ENCODE measurements at places on chromosomes 11 and 22. TPM values are rescaled to one million over a fixed set of nuclear protein-coding genes. Genes with fewer than 3 reads are reported as not detected.

Gene MOGAT2
- total RNA-seq, result not detected

Gene OTOG
- total RNA-seq, result not detected

DNA sequence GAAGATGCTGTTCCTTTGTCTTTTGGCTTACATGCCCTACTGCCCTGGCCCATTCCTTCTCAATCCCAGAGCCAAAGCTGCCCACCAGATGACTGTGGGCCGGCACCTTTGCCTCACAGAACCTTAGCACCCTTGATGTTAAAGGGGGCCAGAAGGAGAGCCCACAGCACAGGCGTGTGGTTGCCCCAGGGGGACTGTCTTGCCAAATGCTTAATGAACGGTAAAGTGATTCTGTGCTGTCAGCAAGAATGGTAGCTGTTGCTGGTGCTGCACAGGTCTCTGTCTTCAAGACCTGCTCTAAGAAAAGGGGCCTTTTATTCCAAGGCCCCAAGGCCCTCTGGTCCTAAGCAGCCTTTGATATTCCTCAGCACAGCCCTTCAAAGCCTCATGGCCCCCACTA, 113.3 kb downstream of the MORC2 start:
- no peak for DNase-seq

DNA sequence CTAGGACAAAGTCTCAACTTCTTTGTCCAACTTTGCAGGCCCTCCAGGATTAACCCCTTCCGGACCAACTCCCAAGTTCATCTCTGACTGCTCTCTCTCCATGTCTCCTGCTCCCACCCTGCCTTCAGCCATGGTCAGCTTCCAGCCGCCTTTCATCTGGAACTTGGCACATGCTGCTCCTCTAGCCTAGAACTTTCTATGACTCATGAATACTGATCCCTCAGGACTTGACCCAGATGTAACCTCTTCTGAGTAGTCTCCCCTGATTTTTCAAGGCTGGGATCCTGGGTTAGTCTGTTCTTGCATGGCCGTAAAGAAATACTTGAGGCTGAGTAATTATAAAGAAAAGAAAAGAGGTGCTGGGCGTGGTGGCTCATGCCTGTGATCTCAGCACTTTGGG, 5.2 kb upstream of the SLC15A3 start:
- DNase-seq, result no peak

GRCh38 chr11:64352995-64353714, 5.8 kb upstream of the RPS6KA4 start:
- no peak for DNase-seq

GRCh38 chr22:19929586-19930550, 11.7 kb upstream of the COMT start:
- no peak for DNase-seq

DNA sequence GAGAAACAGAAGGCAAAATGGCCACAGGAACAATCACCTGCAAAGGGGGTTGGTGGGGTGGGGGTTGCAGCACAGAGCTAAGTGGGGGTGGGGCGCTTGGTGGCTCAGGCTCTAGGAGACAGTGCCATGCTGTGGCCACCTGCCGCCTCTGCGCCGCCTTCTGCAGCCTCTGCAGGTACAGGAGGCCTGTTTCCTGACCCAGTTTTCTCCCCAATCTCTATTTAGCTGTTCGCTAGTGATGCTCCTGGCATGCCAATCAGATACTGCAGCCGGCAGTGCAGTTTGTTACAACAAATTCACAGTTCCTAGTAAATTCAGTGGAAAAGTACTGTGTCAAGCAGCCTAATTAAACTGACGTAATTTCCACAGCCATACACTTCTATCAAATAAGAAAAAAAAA, 106.4 kb downstream of the SERGEF start:
- no peak for DNase-seq

- no peak for DNase-seq
Measured at GRCh38 chr22:42511401-42511891, 8.2 kb downstream of the RRP7A start.

Gene F2
- total RNA-seq, result not detected

Gene TIGD3
- total RNA-seq, result 1.3 TPM

DNA sequence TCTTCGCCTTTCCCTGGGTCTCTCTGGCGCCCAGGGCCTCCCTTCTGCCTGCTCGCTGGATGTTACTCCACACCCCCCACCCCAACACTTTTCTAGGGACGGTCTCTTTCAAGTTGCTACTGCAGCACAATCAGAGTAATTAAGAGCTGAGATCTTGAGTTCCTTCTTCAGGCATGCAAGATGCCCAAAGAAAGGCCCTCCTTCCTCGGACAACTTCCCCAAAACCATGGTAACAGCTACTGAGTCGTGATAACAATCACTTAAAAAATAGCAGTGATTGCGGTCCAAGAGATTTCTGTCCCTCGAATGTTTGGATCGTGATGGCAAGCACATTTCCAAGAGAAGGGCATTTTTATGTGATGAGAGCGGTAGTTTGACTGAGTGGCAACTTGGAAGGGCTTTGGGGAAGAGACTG, 638 bp upstream of the TENM4 start:
- no peak for DNase-seq

Gene MGAT3
- 0.38 TPM for total RNA-seq

DNA sequence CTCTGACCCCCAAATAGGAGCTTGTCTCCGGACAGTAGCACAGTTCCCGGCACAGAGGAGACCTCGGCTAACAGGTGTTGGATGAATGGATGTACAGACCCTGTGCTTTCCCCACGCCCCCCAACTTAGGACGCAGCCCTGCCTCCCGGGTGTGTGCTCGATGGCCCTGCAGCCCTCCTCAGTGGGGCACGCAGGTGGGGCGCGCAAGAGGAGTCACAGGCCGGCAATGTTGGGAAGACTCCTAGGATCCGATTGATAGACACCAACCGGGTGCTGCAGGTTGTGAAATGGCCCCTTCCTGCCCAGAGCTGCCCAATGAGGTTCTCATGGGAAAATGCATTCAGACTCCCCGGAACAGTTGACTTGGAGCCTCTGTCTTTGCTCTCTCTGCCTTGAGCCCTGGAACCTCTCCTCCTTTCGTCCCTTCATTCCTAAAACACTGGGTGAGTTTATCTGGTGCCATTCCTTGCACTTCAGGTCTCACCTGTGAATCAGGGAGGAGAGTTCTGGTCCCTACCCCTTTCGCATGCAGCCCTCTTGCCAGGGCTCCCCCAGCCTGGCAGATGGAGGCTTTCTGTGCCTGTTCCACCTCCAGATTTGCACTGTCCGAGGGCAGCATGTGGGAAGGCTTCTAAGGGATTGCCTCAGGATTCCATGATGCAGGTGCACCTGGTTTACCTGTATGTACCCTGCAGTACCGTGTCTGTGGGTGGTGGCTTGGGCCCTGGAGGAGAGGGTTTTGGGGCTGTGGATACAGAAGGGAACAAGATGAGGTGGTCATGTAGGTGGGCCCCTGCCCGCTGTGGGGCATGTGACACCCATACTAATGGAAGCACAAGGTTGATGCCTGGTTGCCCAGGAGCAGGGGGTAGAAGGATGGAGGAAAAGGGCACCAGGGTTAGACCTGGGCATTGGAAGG, 1.2 kb downstream of the MICALL1 start:
- DNase-seq, result no peak

DNA sequence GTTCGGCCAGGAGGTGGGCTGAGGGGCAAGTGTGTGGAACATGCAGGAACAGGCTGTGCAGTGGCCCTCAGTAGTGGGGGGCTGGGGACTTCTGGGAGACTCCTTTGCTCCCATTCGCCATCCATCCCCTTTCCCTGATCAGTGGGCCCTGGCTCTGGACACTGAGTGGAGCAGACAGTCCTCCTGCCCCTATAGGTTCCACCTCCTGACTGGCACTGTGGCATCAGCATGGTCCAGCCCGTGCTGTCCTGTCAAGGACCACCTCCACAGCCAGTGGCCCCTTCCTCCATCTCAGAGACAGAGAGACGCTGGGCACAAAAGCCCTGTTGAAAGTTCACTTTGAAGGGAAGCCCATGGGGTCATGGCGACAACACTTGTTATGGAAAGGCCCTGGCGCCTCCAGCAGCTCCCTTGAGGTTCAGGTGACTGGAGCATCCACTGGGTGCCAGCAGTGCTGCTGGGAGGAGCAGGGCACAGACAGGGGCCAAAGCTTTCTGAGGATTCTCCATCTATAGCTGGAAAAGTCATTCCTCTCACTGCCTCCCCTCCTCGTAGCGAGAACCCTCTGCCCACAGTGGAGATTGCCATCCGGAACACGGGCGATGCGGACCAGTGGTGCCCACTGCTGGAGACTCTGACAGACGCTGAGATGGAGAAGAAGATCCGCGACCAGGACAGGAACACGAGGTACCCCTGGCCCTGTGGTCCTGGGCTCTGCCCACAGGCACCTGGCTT, 5.6 kb downstream of the DERL3 start:
- DNase-seq, result no peak

DNA sequence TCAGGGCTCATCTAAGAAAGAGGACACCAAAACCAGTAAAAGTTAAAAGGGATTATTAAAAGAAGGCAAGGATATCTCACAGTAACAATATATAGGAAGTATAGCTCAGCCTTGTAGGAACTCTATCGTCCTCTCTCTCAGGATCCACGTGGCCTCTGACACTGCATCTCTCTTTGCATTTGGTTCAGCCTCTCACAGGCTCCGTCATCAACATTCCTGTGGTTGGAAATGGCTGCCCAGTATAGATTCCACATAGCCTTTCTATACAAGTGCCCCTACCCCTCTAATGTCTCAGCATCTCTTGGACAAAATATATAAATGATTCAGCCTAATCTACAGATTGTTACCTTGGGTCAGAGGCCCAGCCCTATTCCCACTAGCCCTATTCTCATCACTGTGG, 101.3 kb upstream of the DBX1 start:
- DNase-seq, result no peak

DNA sequence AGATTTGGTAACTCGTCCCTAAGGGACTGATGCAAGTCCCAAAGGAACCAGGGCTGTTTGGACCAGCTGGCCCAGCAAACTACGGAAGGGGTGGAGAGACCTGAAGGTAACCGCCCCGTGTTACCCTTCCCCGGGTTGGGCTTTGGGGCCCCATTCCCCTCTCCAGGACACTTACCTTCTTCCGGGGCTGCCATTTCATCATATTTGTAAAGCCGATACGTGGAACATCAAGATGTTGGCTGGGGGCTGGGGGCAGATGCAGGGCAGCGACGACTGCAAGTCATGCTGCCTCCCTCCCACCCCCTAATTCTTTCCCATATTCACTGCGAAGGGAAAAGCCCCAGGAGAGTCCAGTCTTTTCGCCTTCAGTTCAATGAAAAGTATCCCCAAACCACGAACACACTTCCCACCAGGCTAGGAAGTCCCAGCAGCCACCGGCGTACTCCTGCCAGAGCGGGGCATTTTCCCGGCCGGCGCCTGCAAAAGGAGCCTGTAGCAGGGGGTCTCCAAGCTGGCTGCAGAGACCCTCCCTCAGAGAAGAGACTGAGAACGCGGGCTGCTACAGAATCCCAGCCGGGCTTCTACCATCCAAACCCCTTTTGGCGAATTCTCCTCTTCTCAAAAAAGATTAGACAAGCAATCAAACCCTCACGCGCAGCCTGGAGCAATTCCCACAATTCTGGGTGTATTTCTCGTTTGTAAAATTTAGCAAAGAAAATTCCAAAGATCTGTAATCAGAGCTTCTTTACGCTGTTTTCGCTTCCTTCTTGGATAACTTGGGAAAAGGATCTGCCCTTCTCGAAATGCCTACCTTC, 236.7 kb downstream of the TTC28 start:
- no peak for DNase-seq

Gene TMEM191C
- total RNA-seq, result 1.4 TPM

DNA sequence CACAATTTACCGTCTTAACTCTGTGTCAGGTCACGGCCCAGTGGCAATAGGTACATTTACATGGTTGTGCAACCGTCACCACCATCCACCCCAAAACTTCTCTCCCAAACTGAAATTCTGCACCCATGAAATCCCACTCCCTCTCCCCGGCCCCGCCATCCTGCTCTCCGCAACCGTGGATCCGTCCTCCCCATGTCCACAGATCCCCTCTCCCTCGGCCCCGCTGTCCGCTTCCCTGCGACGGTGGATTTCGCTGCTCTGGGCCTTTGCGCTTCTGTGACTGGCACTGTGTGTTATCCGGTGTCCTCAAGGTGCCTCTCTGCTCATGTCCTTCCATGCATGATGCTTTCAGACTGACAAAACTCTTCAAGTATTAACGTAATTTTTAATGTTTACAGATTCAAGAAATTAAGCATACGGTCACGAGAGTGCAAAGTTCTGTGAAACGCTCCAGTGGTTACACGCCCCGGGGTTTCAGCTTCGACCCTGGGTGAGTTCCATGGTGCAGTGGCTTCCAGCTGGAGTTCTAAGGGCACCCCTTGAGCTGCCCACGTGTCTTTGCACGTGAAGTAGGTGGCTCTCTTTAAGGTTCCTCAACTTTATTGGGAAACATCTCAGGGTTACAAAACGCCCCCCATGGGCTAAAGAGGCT, 76.4 kb downstream of the KCNQ1 start:
- peak; percentile 44 for DNase-seq

DNA sequence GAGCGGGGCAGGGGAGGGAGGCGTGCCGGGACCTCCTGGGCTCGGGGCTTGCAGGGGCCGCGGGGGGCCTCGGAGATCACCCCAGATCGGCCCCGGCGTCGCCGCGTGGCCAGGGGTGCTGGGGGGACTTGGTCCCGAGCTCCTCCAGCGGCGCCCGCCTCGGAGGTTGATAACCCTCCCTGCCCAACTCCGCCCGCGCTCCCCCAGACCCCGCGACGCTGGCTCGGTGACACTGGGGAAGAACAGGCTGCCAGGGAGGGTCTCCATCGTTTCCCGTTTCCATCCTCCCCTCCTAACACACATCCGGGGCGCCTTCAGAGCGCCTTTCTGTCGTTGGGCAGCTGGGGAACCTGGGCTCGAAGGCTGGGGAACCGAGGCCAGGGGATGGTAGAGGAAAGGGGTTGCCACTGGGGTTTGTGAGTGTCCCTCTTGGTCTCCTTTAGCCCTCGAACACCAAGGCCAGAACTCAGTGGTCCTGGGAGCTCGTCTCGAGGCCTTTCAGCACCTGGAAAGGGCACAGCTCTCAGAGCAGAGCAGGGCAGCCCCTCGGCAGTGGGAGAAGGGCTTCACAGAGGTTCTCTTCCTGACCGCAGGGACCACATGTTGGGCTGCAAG, 431 bp downstream of the SLC37A2 start:
- DNase-seq, result no peak

Measured in natural killer cell treated with Interleukin-12 subunit alpha and Interleukin-12 subunit beta and Interleukin-15 and Interleukin-18, amount 100 ng/mL, for 72 hours (primary cell).